CD4-positive, CD25-positive, alpha-beta regulatory T cell (primary cell): ENCODE measurements at places on chromosomes 12 and 14.

GRCh38 chr12:48084066-48084465 lies 21.8 kb downstream of the SENP1 start:
- DNase-seq = no peak

DNA sequence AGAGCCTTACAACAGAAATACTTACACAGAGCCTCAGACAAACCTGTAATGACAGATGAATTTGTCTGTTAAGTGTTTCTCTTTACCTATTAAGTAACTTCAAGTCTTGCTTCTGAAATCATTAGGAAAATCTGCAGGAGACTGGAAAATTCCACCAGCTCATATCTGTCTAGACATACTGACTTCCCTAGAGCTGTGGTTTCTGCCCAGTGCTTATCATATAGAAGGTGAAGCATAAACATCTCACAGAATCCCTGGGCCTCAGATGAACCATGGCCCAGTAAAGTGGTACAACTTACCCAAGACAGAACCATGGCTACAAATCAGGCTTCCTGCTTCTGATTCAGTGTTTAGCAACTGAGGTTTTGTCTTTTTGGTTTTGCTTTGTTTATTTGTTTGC lies 91.6 kb downstream of the EGLN3 start:
- DNase-seq = no peak

GRCh38 chr12:92571844-92572543 lies 130.8 kb upstream of the PLEKHG7 start:
- DNase-seq = no peak

- no peak for DNase-seq
Observed at GRCh38 chr12:100737168-100737567, 57.4 kb upstream of the ANO4 start.

- DNase-seq = peak; percentile 1
Observed at GRCh38 chr12:79407671-79408622, 282.8 kb downstream of the PAWR start.

- no peak for DNase-seq
Observed at GRCh38 chr14:93987376-93987775, 9.7 kb upstream of the CCDC197 start.

DNA sequence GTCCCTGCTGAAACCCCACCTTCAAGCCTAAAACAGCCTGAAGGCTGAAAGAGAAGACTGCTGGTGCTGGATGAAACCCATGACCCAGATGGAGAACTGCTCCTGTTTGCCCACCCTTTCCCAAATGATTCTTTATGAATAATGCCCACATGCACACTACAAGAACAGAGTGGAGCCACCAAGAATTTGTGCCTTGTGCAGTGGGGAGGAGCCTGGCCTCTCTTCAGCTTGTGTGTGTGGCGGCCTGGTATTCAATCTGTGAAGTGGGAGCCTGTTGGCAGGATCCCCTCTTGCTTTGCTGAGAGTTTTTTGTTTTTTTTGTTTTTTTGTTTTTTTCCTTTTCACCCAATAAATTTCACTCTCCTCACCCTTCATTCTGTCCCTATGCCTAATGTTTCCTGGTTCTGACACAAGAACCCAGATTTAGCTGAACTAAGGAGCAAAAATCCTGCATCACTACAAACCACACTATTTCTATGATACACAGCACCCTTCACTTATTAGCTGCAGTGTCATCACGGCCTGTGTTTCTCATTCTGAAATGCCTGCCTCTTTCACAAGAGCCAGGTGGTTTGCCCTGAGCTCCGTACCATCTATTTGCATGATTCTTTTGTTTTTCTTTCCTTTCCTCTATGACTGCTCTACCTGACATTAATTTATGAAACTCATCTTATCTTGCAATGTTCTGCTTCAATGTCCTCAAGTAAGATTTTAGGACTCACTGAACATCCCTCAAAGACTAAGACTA lies 585.5 kb upstream of the ATXN7L3B start:
- DNase-seq = no peak

DNA sequence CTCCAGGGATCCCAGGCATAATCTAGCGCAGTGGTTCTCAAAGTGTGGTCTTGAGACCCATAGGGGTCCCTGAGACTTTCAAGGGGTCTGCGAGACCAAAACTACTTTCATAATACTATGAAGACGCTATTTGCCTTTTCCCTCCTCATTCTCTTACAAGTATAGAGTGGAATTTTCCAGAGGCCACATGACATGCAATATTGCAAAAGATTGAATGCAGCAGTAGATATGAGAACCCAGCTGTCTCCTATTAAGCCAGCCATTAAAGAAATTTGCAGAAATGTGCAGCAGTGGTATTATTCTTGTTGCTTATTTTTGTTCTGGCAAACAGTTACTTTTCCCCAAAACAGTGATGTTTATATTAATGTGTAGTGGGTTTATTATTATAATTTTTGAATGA lies 62.8 kb downstream of the VWF start:
- no peak for DNase-seq

GRCh38 chr14:90658541-90658967 lies 157.7 kb downstream of the TTC7B start:
- no peak for DNase-seq

DNA sequence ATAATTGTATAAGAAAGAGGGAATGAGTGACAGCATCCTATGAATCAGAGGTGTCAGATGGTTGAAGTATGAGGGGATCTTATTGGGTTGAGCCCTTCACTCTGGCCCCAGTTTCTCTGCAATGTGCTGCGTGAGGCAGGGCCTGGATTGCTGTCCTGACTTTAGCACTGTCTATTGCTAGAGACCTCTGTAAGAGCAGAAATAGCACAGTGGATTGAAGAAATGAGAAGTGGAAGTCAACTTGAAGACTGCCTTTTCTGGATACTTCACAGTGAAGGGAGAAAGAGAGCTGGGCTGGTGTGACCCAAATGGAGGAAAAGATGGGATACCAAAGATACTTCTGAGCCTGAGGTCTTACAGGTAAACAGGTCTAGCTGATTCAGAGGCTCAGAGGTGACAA lies 5.8 kb downstream of the ASCL4 start:
- DNase-seq = no peak

DNA sequence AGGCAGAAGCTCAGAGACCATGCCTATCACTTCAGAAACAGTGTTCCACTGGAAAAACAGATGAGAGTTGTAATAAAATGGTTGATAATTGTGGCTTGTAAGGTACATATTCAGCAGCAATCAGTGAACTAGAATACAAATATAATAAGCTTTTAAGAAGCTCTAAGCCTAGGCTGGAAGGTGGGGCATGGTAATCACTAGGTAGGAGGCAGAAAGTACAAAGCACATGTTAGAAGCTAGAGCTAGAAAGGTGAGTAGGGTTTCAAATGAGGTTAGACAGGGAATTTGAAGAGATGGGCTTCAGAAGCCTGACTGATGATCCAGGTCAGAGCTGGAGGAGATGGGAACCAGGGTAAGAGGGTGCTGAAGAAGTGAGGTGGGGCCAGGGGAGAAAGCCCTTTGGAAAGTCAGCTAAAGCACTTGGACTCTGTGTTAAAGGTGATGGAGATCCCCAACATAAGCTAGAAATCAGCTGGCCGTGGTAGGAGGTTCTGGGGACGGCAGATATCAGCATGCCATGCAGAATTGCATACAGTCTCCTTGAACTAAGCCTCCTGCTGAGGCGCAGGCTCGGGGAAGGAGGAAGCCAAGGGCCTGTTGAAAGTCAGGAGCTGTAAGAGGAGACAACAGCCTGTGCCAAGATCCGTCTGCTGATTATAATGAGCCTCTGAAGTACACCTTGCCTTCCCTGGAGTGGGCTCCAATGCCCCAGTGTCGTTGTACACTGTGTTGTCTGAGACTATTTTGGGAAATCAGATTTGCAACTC lies 659.4 kb downstream of the BCL11B start:
- DNase-seq = no peak

DNA sequence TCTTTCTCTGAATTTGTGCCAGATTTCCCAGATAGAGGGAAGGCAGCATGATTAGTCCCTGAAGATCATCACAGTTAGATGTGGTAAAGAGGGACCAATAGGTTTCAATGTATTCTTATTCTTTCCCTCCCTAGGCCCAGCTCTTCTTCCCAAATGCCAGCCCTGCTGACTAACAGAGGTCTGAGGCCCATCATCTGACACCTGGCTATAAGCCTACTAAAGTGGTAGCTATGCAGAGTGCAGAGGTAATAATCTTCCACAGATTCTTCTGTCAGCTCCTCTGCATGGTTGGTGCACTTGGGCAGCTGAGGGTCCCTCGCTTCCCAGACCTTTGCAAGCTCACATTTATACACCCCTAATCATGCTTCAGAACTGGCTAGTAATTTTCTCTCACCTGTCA lies 63.7 kb upstream of the PZP start:
- DNase-seq = no peak

- no peak for DNase-seq
Observed at GRCh38 chr12:6374786-6375160, 590 bp downstream of the SCNN1A start.

DNA sequence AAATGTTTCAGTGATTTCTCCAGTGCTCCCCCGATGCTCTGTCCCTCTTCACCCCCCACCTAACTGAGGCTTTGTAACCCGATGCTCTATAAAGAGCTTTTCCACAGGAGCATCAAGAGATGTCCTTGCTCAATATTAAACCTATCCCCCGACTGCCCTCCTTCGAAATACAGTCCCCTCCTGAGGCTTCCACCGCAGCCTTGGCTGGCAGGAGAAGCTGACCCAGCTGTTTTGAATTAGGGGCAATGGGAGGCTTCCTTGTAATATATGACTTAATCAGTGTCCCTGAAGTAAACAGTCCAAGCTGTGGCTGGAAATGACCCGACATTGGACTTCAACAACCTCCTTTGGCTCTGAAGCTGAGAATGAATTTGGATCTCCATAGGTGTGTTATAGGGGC lies 62.4 kb downstream of the TMEM30B start:
- no peak for DNase-seq
